Placental pericyte (primary cell): ENCODE measurements at places on chromosomes 3 and 15. TPM values are rescaled to one million over a fixed set of nuclear protein-coding genes. Genes with fewer than 3 reads are reported as not detected.

Gene GHRL
- total RNA-seq: 0.72 TPM in 1 of 2 replicates, not detected in the other

Gene C2CD4B
- total RNA-seq: under 0.01 TPM in 1 of 2 replicates, not detected in the other

Gene MYH15
- total RNA-seq: 1.3 and 1.6 TPM in 2 replicates

Gene MEIS2
- 34.4 and 42.9 TPM in 2 replicates for total RNA-seq

Gene ZNF620
- total RNA-seq: 0.44 and 0.86 TPM in 2 replicates

Gene RETNLB
- not detected in 2 replicates for total RNA-seq

Gene PEX5L
- total RNA-seq: not detected in 2 replicates

Gene SGO1
- 0.44 and 15.5 TPM in 2 replicates for total RNA-seq

Gene SENP8
- total RNA-seq: 1.1 TPM in 2 replicates

Gene SLC35G2
- 8.3 and 14.5 TPM in 2 replicates for total RNA-seq

Gene PBRM1
- total RNA-seq: 86.4 and 93.6 TPM in 2 replicates

Gene CACNA2D3
- 1.7 TPM in 1 of 2 replicates, not detected in the other for total RNA-seq

Gene GOLGA8H
- total RNA-seq: 0.22 TPM in 1 of 2 replicates, not detected in the other

Gene SEMA3F
- under 0.01 and 0.43 TPM in 2 replicates for total RNA-seq
